Lower lobe of right lung (tissue), 2 donors: ENCODE measurements at places on chromosomes 11 and 22.

DNA sequence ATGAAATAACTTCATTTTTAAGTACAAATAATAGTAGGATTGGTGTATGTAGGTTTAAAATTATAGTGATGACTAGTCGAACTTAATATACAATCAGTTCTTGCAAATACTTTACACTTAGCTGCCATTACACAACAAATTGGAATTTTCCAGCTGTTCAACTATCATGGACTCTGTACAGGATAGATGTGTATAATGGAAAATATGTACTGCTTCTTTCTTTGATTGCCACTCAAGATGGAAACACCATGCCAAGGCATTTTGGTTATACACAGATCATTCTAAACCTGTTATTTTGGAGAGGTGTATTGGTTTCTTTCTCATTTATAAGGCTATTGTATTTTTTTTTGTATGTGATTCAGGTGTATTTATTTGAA lies 24.4 kb upstream of the CRTAM start:
- DNase-seq = no peak

DNA sequence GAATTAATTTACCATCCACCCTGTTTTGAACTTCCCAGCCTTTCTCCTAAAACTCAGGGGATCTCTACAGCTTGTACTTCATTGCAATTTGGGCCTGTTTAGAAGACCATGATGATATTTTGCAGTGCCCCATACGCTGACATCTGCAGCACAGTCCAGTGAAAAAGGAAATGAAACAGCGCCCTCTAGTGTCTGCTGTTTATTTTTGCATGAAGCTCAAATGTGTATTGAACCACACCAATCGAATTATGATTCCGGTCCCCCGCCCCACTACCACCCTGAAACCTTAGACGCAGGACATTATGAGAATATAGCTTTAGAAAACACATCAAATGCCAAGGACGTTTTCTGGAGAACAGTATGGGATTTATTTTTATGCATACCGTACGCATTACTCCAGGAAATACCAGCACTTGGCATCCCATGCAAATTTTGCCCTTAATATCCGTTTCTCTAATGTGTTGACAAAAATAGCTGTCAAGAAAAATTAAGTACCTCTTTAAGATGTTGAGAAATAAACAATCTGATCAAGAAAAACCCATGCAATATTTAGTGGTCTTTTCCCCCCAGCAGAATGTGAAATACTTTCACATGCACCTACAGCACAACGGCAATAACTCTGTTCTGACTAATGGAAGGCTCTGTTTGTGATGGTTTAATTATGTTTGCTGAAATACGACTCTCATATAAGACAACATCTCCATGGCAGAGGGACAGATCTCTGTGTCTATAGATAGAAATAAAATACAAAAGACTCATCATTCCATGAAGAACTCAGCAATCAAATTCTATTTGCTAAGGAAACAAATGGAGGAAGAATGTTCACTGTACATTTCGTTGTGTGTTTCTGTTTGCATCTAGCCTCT lies 93.9 kb downstream of the TECTA start:
- no peak for DNase-seq

GRCh38 chr22:23856721-23857605 lies 712 bp upstream of the SLC2A11 start:
- DNase-seq = no peak

DNA sequence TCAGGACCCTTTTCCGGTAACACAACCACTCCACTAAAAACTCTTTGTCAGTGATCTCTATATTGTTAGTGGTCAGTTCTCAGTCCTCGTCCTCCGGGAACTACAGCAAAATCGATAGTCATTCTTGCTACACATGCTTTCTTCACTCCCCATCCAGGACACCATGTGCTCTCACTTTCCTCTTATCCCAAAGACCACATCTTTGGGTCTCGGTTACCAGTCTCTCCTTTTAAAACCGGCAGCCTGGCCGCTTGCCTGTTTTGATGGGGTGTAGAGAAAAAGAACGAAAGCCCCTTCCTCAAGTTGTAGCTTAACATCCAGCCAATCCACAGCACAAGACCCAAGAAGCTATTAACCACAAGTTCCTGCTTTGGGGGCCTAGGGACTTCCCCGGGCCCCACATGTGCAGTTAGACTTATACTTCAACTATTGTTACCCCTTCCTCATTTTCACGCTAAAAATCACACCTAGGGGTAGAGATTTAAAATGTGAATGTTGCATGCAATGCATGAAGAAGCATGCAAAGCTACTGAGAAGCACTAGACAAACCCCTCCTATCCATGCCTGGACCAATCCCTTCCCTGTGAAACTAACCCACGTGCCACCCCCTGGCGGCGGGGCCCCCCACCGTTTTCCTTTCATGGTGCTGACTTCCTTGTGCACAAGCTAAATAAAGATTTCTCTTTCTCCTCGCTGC lies 1.5 kb upstream of the TOLLIP start:
- no peak for DNase-seq

DNA sequence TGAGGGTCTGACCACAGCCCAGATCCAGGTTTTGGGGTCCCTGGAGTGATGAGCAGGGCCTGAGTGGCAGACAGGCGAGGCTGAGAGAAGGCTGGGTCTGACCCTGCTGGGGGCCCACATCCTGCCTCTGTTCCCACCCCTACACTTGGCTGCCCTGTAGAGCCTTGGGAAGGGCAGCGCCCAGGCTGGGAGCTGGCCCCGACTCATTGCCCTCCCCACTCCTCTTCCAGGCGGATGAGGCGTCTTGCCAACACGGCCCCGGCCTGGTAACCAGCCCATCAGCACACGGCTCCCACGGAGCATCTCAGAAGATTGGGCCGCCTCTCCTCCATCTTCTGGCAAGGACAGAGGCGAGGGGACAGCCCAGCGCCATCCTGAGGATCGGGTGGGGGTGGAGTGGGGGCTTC lies 4.9 kb downstream of the DERL3 start:
- DNase-seq = peak; percentile 38

DNA sequence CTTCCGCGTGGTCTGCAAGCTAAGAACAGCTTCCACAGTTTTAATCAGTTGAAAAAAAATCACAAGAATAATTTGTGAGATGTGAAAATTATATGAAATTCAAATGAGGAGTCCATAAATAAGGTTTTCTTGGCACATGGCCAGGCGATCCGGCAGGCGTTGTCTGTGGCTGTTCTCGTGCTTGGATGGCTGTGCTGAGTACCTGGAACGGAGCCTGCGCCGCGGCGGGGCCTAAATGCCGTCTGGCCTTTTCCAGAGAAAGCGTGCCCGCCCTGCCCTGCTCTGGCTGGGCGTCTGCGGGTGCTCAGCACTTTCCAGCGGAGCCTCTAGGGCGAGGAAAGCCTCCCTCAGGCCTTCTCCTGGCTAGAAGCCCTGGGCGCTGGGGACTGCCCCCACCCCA lies 41.8 kb downstream of the OSBPL5 start:
- peak; percentile 56 for DNase-seq
